ENCODE measurements at places on chromosomes 1 and 21.

GRCh38 chr1:245051349-245052221 lies 103.2 kb upstream of the KIF26B start:
- no peak for DNase-seq

GRCh38 chr1:196734006-196734405 lies 40.6 kb upstream of the CFHR3 start:
- no peak for DNase-seq

DNA sequence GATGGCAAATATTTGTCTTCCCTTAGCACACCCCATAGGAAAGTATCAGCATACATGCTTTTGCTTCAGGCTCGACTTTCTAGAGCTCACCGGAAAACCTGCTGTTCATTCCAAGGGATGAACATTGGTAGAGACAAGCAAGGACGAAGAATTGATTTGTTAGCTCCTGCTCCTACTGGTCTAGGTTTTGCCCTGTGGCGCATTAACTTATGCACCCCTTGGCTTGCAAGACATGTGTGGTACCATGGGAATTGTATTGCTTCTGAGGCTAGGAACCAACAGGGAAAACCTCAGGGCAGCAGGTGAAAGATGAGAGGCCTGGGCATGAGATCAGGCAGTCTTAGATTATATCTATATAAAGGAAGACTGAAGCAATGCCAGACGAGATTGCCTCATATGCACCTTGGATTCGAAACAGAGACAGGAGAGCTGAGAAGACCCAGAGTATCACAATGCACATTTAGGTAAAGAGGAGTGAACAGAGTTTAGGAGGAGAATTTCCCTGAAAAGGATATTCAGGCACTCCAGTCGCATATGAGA lies 771.2 kb upstream of the B3GALT2 start:
- DNase-seq, result no peak

GRCh38 chr1:60118085-60118484 lies 44.5 kb upstream of the C1orf87 start:
- no peak for DNase-seq

GRCh38 chr1:200464784-200465400 lies 55.1 kb upstream of the ZNF281 start:
- no peak for DNase-seq

GRCh38 chr1:110235834-110236682 lies 25.9 kb downstream of the KCNC4 start:
- DNase-seq, result no peak
